HepG2 (cell line): ENCODE measurements at places on chromosomes 2 and 18. TPM values are rescaled to one million over a fixed set of nuclear protein-coding genes. Genes with fewer than 3 reads are reported as not detected.

DNA sequence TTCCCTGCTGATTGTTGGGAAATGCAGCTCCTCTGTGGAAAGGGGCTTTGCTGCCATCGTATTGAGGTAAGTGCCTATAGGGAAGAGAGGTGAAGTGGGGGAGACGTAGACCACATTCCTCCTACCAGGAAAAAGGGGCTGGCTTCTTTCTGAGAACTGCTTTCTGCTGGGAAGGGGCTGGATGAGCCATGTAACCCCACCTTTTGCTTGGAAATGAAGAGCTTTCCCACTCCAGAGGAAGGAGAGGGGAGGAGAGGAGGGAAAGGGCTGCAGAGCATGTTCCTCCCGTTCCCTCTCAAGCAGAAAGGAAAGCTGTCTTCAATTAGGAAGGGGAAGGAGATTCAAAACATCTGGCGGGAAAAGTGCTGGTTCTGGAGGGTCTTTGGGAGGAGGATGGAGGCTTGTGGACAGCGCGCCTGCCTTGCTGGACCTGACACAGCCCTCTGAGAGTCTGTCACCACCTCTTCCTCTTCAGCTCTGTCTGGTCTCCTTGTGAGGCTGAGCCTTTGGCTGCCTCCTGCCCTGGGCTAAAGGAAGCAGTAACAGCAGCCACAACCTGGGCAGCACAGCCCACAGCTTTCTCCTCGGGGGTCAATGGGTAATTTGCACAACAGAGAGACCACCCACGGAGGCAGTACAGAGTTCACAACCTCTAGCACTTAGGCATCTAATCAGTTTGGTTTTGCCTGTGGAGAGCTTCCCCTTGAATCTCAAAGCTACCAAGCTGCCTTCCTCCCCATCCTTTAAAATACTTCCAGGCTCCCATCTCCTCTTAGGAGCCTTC is 410.0 kb upstream of the TNP1 start:
- no peak for DNase-seq

DNA sequence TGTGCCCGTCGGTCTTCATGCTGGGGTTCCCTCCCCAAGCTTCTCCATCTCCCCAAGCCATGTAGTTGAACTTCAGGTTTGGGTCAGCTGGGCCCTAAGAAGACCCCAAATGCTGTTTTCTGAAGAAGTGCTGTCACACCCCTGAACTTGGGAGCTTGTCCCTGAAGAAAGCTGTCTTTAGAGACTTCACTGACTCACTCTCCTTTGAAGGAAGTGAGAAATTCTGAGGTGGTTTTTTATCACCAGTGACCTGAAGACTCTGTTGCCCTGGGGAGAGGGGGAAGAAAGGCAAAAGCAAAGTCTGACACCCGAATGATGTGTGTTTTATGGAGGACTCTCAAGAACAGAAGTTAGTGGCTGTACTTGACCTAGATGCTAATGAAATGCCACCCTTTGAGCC is 83.6 kb upstream of the BCL2L11 start:
- no peak for DNase-seq

DNA sequence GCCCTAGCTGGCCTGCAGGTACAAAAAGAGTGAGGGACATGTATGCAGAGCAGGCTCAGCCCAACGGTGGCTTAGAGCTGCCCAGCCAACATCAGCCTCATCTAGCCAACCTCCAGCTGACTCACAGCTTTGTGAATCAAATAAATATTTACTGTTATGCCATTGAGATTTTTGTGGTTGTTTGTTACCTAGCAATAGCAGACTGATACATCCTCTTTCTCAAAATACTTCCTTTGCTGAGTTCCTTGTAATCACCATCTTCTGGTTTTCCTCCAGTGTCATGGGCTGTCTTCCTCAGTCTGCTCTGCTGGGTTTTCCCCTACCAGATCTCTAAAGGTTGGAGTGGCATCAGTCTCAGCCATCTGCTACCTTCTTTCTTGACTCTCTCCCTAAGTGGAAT is 126.6 kb upstream of the SLC1A4 start:
- DNase-seq, result no peak

DNA sequence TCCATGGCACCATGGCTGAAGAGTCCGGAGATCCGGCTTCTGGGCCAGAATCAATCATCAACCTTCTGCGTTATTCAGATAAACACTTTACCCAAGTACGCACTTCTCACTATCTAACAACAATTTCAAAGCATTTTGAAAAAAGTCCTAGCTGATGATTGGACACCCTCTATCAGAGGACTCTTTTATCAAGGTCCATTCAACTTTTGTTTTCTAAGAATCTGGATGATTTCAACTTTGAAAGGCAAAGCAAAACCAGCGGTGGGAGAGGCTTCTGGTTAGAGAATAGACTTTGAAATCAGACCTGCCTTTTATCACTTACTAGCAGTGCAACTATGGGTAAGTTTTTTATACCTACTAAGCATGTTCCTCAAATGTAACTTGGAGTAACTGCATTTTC is 293.6 kb upstream of the TNP1 start:
- no peak for DNase-seq

FABP1 gene
- total RNA-seq, result 644 and 930 TPM in 2 replicates

DNA sequence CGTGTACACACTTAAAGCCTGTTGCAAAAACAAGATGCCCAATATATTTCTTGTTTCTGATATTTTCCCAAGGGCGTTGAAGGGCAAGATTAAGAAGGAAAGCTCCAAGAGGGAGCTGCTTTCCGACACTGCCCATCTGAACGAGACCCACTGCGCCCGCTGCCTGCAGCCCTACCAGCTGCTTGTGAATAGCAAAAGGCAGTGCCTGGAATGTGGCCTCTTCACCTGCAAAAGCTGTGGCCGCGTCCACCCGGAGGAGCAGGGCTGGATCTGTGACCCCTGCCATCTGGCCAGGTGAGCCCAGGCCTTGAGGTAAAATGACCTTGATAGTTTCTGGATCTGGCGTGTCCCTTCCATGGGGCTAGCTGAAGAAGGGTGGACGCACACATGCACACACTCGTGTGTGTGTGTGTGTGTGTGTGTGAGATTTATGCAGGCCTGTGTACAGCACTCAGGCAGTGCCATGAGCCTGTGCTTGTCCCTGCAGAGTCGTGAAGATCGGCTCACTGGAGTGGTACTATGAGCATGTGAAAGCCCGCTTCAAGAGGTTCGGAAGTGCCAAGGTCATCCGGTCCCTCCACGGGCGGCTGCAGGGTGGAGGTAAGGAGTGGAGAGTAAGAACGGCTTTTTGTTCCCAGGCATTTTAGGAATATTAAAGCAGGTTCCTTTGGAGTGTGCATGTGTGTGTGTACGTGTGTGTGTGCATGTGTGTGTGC is 23.6 kb downstream of the MLPH start:
- no peak for DNase-seq

- DNase-seq, result no peak
These were observed 41.3 kb upstream of the YPEL5 start for GRCh38 chr2:30105556-30105955.

GRCh38 chr2:27039426-27039825 is 6.7 kb downstream of the TMEM214 start:
- DNase-seq, result no peak

DNA sequence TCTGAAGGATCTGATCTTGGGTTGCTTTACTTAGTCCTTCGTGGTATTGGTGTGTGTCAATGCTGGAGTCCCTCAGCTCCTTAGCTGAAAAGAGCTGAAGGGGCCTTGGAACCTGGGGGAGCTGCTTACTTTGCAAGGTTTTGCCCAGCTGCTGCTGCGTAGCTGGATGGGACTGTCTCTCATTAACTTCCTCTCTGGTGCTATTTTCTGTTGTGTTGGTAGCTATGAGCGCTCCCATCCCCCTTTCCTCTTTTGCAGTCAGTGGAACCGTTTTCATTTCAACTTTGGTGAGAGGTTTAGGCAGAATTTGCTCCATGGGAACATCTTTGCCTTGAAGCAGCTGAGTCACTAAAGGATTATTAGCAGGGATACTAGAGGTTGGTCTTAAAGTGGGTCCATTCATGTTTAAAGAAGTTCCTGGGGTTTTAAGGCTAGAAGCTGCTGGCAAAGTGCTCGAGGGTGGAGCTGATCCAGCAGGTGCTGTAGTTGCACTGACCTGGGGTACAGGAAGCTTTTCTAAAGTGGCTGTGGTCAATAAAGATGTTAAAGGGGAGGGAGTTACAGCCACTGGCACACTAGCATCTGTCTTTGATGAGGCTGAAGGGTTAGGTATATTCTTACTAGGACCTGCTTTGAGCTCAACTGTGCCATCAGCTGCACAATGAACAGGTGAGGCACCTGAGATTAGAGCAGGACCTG is 69.9 kb upstream of the DTNB start:
- no peak for DNase-seq

PTPN18 gene
- total RNA-seq, result 10.8 and 14.8 TPM in 2 replicates

NDC80 gene
- 33.0 and 47.0 TPM in 2 replicates for total RNA-seq

MEP1B gene
- total RNA-seq, result not detected in 2 replicates

DNA sequence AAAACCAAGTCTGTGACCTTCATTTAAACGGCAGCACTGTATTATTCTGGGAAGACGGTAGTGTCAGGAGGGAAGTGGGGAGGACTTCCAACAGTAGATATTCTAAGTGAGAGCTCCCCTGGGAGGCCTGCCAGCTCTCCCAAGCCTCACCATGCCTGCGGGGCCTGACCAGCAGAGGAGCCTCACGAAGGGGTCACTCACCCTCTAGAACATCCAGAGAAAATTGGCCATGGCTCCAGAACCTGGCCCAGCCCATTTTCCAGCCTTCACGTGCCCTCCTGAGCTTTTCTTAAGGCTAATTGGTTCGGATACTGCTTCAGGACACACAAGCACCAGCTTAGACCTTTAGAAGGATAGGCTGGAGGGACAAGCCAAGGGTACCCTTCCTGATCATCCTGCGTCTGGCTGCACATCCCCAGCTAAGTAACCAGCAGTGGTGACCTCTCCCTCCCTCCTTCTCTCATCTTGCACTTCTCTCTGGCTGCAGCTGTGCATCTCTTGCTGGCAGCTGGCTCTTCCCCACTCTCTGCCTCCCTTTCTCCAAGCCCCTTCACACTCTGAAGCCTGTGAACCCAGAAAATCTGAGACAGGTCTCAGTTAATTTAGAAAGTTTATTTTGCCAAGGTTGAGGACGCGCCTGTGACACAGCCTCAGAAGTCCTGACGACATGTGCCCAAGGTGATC is 120.1 kb upstream of the PKDCC start:
- no peak for DNase-seq

GRCh38 chr18:28065793-28066186 is 111.1 kb downstream of the CDH2 start:
- DNase-seq, result no peak

CABYR gene
- total RNA-seq, result 0.38 and 0.71 TPM in 2 replicates

DNA sequence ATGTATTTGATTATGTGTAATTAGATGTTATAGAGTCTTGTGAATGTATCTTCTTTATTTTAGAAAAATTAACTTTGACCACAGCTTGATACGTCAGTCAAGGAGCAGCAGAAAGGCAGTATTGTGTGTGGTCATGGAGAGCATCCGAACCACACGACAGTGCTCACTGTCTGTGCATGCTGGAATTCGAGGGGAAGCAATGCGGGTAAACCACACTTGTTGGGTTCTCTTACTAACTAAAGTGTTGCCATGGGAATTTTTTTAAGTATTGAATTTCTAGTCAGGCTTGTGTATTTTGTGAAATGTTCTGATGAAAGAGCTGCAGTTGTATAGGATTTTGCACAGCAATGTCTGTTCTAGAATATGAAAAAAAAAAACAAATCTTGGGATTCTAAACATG is 4.8 kb downstream of the PJVK start:
- no peak for DNase-seq

DNA sequence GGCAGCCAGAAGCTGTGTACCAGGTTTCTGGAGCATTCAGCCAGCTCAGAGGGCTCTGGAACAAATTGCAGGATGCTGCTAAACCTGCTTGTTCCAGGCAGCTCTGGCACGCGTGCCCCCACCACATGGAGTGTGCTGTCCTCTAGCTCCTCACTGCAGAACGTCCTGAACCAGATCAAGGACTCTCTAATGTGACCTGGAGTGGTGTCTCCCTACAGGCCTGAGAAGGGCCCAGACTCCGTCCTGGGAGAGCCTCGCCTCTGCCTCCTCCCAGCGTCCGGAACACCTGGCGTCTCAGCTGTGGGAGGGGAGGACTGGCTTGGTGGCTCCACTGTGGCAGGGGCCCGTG is 115.6 kb upstream of the GPC1 start:
- DNase-seq, result no peak

DNA sequence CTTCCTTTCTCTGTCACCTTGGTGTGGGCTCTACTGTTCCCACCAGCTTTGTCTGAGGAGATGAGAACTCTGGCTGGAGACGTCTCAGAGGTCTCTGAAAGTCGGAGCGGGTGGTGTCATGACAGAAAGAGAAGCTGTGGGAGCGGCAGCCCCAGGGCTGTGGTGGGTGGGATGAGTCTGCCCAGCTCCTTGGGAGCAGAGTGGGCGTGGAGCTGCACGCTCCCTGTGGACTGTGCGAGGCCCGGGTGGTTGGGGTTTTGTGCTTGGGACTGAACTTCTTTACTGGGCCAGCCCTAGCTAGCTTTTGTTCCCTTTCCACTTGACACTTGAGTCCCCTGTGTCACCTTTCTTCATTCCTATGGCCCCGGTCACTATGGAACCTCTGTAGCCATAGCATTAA is 10.4 kb downstream of the TOGARAM2 start:
- no peak for DNase-seq

GRCh38 chr2:110853516-110853915 is 121.1 kb downstream of the ACOXL start:
- peak; percentile 42 for DNase-seq

ARHGEF33 gene
- total RNA-seq, result not detected in 2 replicates

CDH2 gene
- total RNA-seq, result 14.6 and 18.6 TPM in 2 replicates

DNA sequence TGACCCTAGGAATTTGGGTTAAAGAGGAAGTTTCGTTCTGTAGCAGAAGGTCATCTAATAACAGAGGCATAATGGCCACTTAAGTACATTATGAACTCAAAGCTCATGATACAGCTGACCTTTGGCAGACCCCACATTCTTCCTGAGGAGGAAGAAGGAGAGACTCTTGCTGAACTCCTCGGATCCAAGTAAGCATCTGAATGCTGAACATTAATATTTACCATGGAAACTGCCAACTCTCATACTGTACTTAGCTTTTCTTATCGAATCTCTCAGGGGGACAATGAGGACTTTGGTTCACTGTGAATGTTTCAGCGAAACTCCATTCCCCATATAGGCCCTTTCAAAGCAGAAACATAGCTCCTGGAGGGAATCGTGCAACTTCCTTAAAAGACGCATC is 781.4 kb upstream of the GYPC start:
- DNase-seq, result no peak

- peak; percentile 42 for DNase-seq
These were observed 74.7 kb upstream of the KCNJ3 start for GRCh38 chr2:154623819-154624218.

GRCh38 chr2:168028362-168028761 is 219.0 kb downstream of the STK39 start:
- DNase-seq, result peak; percentile 52

TCF4 gene
- not detected in 2 replicates for total RNA-seq

DNA sequence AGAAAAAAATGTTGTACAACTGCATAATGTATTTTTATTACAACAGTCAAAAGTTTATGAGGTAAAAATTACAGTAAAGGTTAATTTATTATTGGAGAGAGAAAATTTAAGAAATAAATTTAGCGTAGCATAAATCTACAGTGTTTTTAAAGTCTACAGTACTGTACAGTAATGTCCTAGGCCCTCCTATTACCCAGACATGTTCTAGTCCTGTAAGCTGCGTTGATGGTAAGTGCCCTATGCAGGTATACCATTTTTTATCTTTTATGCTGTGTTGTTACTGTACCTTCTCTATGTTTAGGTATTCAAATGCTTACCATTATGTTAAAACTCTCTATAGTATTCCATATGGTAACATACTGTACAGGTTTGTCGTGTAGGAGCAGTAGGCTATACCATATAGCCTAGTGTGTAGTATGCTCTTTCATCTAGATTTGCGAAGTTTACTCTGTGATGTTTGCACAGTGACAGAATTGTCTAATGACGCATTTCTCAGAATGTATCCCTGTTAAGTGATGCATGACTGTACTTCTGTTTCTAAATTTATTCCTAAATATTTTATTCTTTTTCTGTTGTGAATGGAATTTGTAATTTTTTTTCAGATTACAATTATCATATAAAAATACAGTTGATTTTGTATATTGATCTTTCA is 24.5 kb downstream of the ABI2 start:
- peak; percentile 70 for DNase-seq
